ENCODE measurements at places on chromosomes 3 and 15. TPM values are rescaled to one million over a fixed set of nuclear protein-coding genes. Genes with fewer than 3 reads are reported as not detected.
A peak's percentile ranks its signal among the peaks of the same experiment; 100 is the strongest.

DNA sequence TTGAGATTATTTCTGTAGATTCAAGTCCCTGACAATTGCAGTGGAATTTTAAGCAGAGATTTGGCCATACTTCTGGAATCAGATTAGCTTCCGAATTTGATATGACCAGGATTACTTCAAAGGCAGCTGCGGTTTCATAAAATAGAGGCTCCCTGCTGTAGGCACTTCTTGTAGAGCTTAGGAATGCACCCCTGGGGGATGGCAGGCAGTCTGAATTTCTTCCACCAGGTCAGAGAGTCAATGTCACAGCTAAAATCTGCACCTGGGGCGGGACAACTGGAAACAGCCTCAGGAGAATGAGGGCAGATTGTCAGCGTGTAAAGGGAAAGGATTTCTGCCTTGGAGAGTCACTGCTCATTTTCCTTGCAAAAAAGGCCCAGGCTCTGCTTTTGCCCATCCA lies 182.6 kb downstream of the ARRDC4 start:
- DNase-seq, result no peak

- no peak for DNase-seq
Observed at GRCh38 chr3:39590806-39591205, 123.3 kb downstream of the MOBP start.

GRCh38 chr3:64251019-64251418 lies 25.8 kb upstream of the PRICKLE2 start:
- DNase-seq, result no peak

- DNase-seq, result peak; percentile 81
Observed at GRCh38 chr3:9067352-9067975, 104.2 kb upstream of the RAD18 start.

GRCh38 chr15:76979331-76979925 lies 15.5 kb upstream of the PSTPIP1 start:
- DNase-seq, result no peak

- DNase-seq, result no peak
Observed at GRCh38 chr15:76245072-76245610, 66.1 kb downstream of the ETFA start.

The XCR1 gene
- total RNA-seq, result not detected

The A4GNT gene
- not detected for total RNA-seq

DNA sequence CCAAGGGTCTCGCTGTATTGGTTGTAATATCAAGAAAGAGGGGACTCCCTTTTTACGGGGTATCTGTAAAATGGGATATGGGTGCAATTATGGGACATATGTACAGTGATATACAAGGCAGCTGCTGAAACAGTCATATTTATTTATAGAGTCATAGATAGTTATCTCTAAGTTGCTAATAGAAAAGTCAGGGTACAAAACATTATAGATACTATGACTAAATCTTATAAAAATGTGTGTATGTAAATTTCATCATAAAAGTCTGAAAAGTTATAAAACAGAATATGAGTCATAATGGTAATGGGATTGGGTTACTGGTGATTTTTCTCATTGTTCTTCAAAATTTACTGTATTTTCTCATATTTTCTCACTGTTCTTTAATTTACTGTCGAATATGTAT lies 344.9 kb upstream of the SLCO3A1 start:
- DNase-seq, result no peak

DNA sequence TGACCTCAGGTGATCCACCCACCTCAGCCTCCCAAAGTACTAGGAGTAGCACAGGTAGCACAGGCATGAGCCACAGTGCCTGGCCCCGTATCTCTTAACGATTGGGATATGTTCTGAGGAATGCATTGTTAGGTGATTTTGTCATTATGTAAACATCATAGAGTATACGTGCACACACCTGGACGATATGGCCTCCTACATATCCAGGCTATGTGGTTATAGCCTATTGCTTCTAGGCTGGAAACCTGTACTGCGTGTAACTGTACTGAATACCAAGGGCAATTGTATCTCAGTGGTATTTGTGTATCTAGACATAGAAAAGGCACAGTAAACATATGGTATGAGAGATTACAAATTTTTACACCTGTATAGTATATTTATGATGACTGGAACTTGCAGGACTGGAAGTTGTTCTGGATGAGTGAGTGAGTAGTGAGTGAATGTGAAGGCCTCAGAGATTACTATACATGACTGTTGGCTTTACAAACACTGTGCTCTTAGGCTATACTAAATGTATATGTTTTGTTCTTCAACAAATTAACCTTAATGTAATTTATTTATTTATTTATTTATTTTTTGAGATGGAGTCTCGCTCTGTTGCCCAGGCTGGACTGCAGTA lies 120.7 kb downstream of the MBNL1 start:
- no peak for DNase-seq

The C15orf62 gene
- total RNA-seq, result not detected

DNA sequence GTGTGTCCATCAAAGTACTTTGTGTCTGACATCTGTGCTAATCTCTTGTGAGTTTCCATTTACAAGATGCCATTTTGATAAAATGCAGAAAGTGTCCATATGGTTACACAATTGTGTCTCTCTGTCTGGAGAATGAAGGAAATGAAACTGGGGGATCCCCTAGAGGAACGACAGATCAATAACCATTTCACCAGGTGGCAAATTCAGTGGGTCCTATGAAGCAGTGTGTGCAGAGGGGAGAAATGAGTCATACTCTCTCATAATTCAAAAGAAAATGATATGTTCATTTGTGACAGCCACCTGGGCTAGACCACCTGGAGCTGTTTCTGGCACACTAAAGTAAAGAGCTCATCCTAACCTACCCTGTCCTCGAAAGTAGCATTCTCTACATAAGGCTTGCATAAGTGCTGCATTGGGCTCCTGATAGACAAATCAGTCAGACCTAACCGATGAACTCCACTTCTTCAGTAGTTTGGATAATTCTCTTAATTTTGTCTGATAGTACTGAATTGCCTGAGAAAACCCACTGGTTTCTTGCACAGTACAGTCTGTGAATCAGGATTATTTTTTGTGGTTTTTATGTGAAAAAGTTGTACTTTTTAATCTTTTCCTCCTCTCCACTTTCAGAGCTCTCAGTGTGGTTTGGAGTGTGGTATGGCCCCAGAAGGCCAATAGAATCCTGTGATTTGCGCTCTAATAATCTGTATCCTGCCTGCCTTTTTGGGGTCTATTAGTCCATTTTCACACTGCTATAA lies 10.3 kb upstream of the CD47 start:
- DNase-seq, result no peak

- DNase-seq, result no peak
Observed at GRCh38 chr15:26804063-26804804, 31.4 kb upstream of the GABRB3 start.
